ENCODE measurements at places on chromosomes 2 and 18.

DNA sequence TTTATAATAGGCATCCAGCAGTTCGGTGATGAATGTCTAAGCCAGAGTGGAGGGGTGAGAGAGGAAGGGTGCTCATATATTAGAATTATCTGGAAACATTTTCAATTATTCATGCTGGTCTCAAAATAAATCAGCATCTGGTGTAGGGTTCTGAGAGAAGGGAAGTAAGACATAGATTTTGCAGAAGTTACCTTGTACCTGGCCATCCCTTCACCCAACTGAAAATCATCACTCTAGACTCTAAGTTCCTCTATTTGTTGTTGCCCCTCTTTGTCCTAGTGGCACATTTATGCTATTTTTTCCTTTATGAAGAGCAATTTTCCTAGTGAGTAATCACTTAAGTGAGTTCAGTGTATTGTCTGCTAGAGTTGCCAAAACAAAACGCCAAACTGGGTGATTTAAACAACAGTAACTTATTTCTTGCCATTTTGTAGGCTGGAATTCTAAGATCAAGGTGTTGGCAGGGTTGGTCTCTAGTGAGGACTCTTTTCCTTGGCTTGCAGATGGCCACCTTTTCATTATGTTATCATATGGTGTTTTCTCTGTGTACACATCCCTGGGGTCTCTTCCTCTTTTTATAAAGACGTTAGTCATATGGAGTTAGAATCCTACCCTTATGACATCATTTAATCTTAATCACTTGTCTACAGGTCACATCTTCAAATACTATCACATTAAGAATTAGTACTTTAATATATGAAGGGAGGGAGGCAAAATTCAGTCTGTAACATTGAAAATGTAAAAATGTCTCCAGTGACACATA, 129.9 kb upstream of the KLHL14 start:
- no peak for DNase-seq

DNA sequence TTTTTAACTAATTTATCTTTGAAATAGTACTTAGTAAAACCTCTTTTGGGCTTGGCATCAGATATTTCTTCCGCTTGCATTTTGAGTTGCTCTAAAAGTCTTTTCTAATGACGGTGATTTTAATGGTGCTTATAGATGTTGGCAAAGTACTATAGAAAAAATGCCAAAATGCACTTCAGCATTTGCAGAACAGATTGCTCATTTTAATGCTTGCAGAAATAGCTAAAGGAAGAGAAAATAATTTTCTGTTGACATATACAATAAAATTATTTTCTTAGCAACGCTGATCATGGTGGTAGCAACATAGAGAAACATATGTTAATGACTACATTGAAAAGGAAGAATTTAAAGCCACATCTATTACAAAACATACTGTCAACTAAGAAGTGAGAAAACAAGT, 170.7 kb downstream of the STK39 start:
- DNase-seq: no peak

DNA sequence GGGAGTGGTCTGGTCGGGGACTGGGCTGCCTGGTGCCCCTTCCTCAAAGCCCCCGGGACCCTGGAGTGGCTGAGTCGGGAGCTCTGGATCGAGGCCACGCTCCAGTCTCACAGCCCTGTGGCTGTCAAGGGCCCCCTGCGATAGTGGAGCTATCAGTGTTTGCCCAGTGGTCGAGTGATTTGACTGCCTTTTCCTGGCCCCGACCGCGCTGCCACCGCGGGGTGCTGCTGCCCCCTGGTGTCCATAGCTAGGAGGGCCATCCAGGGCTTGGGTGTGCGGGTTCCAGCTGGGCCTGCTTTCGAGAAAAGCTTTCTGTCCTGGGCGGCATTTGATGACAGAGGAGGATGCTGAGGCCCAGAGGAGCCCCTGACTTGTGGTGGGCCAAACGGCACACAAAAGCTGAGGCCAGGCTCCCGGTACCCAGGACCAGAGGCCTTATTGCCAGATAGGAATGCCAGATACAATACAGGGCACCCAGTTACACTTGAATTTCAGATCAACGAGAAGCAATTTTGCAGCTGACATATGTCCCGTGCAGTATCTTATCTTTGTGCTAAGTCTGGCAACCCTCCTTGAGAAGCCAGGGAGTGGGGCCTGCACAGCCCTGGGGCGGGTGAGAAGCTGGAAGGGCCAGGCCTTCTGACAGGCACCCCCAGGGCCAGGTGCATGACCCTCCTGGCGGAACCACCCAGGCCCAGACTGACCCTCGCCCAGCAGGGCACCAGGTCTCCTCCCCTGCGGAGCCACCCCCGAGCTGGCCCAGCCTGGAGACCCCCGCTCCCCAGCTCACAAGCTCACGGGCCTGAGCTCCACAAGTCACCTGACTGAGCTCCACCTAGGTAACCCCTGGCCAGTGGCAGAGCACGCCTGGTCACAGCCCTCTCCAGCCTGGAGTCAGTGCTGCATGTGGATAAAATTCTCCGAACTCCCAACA, 13.0 kb downstream of the ODC1 start:
- peak; percentile 51 for DNase-seq

DNA sequence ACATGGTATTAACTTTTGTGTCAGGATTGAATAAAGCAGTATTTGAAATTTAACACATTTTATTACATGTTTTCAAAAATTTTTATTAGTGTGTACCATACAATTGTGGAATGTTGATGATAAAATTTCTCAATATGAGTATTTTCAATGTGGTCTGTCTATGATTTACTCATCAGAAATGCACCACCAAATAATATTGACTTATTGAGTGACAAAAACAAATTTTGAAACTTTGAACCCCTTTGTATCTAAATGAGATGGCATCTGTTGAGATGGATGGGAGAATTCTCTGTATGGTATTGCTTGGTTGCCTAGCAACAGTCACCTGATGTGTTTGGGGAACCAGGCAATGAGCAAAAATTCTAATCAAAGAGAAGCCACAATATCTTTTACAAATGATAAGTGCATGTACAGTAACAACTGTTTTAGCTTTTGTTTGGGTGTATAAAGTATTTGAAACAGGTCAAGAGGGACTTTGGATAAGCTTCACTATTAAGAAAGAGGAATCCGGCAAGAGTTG, 400.1 kb downstream of the CCDC85A start:
- no peak for DNase-seq

GRCh38 chr18:44548291-44549221, 132.1 kb upstream of the SETBP1 start:
- no peak for DNase-seq

DNA sequence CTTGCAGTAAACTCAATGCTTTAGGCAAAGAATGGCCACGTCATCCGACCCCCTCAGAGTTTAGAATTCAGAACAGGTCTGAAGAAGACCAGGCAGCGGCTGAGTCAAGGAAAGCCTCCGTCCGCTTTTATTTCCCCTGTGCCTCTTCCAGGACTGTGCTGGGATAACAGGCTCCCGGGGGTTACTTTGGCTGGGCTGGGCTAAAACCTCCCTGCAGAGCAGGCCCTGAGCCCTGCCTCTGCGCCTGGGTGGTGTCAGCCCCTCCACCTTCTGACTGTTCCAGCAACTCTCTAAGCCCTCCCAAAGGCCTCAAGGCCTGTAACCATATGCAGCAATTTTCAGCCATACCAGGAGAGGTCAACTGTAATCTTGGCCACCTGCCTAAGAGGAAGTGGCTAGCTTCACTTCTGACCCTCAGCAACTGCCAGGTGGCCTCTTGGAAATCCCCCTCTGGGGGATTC, 166.5 kb downstream of the RPIA start:
- DNase-seq: peak; percentile 12

All from H4 (cell line).